ENCODE measurements at places on chromosomes 1 and 21.
A peak's percentile ranks its signal among the peaks of the same experiment; 100 is the strongest.

GRCh38 chr1:7606096-7606495 is 165.0 kb upstream of the VAMP3 start:
- no peak for DNase-seq

- DNase-seq: no peak
Measured at GRCh38 chr21:45200031-45200430, 87.7 kb downstream of the POFUT2 start.

GRCh38 chr1:244917073-244917670 is 52.8 kb upstream of the HNRNPU start:
- DNase-seq: no peak

- DNase-seq: no peak
Measured at GRCh38 chr1:94048413-94049164, 72.4 kb downstream of the ABCA4 start.

GRCh38 chr1:232223183-232223708 is 406.7 kb downstream of the SIPA1L2 start:
- no peak for DNase-seq

DNA sequence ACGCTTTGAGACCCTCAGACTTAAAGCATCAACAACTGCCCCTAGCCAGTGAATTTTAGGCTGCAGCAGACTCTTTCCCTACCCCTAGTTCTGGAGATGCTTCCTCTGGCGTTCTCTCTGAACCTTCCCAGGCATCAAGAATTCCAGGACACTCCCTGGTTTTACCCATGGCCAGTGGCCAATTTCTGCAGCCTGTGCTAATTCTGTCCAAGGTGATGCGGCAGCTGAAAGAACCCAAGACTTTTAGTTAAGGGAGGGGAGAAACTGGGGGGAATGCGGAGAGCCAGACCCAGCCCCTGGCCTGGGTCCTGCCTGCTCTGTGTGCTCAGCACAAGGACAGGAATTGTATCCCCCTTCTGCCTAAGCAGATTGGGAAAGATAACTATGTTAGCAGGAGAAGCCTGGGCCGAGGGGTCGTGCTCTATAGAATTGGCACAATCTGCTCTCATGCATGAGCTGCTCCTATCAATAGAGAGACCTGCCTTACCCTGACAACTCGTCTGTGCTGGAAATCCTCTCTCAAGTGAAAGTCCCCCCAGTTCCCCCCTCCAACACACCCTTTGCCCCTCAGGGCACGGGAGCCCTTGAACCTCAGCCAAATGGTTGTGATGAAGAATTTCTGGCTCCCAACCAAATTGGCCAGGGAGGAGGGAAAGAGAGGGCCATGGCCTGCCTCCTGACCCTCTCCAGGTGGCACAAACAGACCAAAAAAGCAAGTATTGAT is 5.4 kb upstream of the GJA8 start:
- no peak for DNase-seq

- DNase-seq: no peak
Measured at GRCh38 chr1:53540604-53541262, 81.5 kb downstream of the DMRTB1 start.

DNA sequence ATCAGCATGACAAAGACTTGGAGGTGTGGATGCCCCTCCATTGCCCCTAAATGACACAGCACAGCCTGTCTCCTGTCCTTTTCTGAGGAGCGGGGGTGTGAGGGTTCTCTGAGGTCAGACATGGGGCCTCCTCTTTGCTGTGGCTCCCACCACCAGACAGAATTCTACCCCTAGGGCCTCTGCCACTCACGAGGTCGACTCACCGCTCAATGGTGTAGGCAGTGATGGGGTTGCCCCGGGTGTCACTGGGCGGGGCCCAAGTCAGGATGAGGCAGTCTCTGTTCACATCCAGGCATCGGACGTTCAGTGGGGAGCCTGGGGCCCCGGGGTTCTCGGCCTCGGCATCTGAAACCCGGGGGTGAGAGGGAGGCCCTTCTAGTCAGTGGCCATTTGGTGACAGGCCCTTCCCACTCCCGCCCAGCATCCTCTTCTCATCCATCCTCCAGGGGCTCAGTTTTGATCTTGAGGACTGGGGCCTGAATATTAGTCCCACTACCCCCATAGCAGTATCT is 19.9 kb downstream of the MYOM3 start:
- no peak for DNase-seq

GRCh38 chr1:55275151-55275748 is 60.1 kb upstream of the USP24 start:
- DNase-seq: no peak

DNA sequence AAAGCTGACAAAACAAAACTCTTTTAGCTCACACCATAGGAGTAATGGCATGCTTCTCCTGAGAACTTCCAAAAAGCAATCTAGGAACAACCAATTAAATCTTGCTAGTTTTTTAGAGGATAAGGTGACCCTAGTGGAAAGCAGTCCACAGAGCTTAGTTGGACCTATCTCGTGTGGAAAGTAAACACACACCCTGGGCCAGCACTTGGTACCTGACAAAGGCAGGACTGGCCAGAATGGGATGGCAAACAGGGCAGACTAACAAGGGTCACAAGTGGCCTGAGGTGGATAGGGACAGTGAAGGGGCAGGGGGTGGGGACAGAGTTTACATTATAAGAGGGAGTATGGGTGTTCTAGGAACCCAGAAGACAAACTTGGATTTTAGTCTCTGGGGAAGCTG is 22.0 kb downstream of the FMO4 start:
- DNase-seq: no peak

GRCh38 chr1:243254233-243254926 is 701 bp downstream of the CEP170 start:
- peak; percentile 11 for DNase-seq

- no peak for DNase-seq
Measured at GRCh38 chr1:53074313-53075154, 12.5 kb downstream of the PODN start.

DNA sequence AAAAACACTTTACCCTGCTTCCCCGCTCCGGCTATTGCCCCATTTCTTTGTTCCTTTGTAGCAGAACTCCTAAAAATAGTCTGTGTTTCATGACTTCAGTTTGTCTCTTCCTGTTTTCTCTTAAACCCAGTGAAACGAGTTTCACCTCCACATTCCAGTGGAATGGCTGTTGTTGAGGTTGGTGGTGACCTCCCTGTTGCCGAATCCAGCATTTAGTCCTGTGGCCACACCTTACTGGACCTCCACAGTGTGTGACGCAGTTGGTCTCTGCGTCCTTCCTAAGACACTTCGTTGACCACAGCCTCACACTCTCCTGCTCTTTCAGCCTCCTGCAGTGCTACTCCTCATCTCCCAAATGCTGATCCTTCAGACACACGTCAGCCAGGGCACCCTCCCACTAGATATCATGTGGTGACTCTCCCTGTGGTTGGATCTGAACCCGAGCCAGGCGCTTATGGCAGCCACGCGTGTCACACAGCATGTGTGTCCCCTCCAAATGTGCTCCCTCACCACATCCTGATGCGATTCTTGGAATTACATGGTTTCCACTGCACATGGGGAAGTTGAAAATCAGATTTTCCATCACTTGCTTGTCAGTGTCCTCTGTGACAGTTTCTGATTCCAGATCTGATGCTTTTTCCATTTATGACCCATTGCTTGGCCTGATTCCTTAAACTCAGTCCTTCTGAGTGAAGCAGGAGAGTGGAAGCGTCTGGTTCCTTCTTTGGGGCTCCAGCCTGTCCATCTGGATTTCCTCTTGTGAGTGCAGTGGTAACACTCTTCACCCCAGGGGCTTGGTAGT is 99.1 kb upstream of the ARTN start:
- DNase-seq: no peak

GRCh38 chr21:25961042-25961441 is 209.5 kb downstream of the APP start:
- DNase-seq: no peak

DNA sequence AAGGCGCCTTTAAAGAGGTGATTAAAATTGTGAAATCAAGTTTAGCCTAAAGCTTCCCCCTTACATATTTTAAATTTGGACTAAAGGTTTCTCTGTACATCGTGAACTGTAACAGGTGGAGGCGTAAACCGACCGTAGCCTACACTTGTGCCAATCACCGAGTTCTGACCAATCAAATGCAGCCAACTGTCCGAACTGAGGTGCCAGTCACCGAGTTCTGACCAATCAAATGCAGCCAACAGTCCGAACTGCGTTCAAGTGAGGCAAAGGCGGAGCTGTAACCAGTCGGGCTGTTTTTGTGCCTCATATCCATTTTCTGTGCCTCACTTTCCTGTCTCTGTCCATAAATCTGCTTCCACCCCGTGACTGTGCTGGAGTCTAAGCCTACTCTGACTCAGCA is 7.4 kb downstream of the TFF1 start:
- DNase-seq: no peak

DNA sequence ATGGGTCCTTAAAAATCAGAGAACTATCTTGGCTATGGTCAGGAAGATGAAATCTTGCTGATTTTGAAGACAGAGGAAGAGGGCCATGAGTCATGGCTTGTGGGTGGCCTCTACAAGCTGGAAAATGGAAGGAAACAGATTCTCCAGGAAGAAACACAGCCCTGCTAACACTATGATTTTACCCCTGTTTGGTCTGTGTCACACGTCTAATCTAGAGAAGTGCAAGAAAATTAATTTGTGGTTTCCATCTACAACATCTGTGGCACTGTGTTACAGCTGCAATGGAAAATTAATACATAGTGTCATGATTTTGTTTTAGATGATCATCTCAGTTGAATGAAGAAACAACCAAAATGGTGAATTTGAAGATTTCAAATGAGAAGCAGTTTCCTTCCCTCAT is 288.7 kb upstream of the NRIP1 start:
- no peak for DNase-seq

- DNase-seq: no peak
Measured at GRCh38 chr1:236417336-236417735, 23.2 kb downstream of the EDARADD start.

DNA sequence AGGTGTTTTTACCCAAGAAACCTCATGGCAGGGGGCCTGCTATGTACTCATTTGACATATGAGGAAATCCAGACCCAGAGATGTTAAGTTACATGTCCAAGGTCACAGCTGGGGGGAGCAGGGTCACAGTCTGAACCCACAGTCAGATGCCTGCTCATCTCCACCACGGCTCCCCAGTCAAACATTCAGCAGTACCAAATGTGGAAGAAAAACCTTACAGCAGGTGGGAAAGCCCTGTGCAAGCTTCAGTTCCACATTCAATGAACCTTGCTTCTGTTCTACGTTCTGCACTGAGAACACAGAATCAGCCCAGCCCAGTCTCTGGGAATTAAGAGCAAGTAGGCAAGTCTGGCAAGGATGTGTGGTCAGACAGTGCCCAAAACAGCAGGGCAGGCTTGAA is 35.2 kb downstream of the LRP8 start:
- DNase-seq: no peak

DNA sequence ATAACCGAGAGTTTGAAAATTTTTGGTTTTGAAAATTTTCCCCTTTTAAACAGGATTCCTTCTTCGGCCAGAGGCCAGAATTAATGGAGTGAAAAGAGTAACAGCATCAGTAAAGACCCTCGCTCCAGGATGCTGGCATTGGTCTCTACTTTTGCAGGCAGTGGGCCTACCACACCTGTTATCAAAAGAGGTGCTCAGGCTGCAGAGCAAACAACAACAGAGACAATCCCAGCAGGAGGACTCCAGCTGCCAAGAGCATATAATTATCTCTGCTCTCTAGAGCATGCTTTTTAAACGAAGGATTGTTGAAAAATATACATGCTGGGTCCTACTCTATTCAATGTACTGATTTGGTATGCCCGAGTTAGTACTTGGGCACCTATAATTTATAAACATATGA is 1048.5 kb downstream of the PLA2G4A start:
- DNase-seq: no peak

DNA sequence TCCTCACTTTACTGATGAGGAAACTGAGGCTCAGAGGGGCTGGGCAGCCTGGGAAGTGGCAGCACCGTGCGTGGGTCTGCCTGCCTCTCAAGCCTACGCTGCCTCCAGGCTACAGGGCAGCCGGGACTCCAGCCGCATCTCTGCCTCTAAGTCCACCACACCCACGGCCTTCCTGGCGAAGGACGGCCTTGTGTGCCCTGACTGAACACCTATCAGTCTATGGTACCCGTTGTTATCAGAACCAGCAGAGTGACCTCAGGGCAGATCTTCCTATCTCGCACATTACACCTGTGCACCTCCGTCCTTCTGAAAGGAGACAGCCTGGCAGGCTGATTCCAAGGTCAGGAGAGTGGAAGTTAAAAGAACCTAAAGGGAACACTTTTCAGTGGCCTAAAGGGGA is 35.7 kb upstream of the SLC30A1 start:
- DNase-seq: no peak

Measured in stimulated activated CD8-positive, alpha-beta memory T cell treated with anti-CD3 and anti-CD28 coated beads, Interleukin-4, amount 100 ng/mL, for 4 hours (primary cell).